ENCODE measurements at places on chromosomes 1 and 21.

GRCh38 chr1:196121181-196121580, 487.1 kb downstream of the KCNT2 start:
- DNase-seq, result no peak

DNA sequence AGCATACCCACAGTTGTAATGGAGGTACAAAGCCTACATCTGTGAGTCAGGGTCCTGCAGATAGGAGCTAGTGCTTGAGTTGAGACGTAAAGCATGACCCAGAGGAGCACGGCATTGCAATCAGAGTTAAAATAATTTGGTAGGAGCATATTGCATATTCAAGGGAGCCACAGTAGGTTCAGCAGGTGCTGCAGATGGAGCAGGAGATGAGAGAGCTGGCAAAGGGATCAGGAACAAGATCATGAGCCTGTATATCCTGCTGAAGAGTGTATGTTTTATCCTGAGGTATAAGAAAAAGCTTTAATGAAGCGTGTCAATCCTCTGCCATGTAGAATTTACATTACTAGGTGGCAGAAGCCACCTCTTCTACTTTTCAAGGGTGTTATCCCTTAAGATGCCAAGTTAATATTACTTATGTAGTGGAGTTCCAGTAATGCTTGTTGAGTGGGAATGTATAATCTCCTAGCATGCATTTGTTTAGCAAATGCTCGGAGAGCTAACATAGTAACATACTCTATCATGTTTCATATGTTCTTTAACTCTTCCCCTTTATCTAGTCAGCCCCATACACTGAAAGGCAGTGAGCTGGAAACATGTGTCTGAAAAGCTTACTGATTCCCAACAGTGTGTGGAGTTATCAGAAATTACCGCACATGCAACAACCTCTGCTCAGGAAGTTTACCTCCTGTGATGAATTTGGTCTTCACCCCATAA, 300.3 kb downstream of the GRIK1 start:
- no peak for DNase-seq

GRCh38 chr1:94281361-94282142, 44.2 kb upstream of the ARHGAP29 start:
- no peak for DNase-seq

DNA sequence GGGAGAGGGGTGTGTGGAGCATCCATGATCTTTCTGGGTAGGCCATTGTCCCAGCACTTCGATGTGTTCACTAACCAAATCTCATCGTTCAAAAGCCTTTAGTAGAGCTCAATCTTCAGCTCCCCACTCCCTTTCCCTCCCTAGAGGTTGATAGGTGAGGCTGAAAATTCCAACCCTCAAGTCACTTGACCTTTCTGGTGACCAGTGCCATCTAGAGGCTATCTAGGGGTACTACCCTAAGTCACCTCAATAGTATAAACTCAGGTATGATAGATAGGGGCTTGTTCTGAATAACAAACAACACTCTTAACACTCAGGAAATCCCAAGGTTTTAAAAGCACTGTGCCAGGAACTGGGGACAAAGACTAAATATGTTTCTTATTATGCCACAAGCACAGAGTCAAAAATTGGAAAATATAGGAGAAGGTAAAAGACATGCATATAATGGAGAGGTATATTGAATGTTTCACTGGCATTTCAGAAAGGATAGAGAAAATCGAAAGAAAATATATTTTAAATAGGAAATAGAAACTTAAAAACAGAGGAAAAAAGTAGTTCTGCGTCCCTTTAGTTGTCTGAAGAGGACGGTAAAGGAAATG, 42.9 kb upstream of the CD53 start:
- DNase-seq, result no peak

DNA sequence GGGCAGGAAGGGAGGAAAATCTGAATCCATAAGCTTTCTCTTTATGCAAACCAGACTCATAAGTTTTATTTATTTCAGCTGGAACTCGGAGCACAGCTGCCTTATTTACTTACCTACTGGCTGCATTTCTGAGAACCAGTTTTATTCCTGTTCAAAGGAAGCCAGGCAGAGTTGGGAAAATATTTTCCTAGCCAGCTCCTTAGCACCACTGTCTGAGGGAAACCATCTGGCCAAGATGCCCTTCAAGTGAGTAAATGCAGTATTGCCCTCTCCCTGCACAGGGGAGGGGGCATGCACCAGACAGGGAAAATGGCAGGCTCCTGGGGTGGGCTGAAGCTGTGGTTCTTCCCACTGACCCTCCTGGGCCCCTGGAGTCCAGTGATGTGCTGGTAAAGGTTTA, 28.9 kb upstream of the FMOD start:
- no peak for DNase-seq

- DNase-seq, result no peak
These were observed 4.5 kb downstream of the DESI2 start for GRCh38 chr1:244657421-244657820.

GRCh38 chr1:41622402-41622801, 137.9 kb upstream of the EDN2 start:
- DNase-seq, result no peak

GRCh38 chr1:207993477-207994445, 82.8 kb upstream of the CD34 start:
- DNase-seq, result no peak

GRCh38 chr1:200306944-200307754, 102.7 kb downstream of the ZNF281 start:
- DNase-seq, result no peak

DNA sequence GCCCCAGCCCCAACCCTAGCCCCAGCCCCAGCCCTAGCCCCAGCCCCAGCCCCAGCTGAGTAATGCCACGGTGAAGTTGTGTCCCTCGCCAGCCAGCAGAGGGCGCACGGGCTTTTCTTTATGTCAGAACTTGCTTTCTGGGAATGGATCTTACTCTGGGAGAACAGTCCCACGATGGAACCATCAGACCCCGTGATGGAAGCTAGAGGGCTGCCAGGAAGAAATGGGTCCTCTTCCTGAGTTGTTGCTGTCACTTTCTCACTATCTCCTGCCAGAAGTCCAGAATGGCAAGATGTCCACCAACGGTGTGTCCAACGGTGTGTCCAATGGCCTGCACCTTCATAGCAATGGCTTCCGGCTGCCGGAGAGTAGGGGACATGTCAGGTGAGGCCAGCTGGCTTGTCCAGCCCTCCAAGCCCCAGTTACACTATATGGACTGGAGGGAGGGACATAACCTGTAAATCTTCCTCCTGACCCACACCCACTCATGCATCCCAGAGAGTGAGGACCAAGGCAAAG, 25.1 kb upstream of the TMEM222 start:
- DNase-seq, result peak; percentile 32

- DNase-seq, result no peak
These were observed 18.9 kb upstream of the BTG2 start for GRCh38 chr1:203286161-203286984.

DNA sequence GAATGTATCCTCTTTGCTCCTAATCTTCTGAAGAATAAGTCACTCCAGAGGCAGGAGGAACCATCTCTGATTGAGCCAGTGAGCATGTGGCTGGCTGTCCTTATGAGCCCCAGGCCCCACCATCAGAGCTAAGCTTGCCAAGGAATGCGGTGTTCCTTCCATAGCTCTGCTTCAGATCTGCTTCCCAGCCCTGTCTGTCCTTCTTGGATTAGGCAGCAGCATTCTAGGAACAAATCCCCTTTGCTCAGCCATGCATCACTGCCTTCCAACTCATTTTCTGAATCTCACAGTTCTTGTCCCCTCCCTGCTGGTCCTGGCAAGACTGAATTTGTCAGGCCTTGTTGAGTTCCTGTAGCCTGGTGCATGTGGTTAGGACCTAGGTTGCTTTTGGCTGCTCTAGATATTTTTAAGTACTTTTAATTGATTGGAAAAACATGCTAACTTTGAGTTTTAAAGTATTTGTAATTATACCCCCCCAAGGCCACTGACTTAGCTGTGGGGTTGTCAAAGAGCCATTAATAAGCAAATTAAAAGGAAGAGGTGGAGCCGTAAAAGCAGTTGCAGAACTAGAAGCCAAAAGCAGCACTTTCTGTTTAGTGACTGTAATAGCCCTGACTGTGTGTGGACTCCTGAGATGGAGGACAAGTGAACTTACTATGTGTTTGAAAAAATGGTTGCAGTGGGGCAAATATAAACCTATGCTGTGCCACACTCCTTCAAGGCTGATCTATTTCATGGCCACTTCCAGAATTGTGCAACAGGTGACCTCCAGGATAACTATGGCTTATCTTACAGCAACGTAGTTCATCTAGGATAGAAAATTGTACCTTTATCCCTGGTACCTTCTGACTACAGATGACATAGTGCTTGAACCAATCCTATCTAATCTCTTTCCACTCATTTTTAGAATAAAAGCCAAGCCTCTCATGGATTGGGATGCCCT, 61.3 kb upstream of the BACH1 start:
- no peak for DNase-seq

- no peak for DNase-seq
These were observed 67.8 kb downstream of the RNF220 start for GRCh38 chr1:44472620-44473525.

DNA sequence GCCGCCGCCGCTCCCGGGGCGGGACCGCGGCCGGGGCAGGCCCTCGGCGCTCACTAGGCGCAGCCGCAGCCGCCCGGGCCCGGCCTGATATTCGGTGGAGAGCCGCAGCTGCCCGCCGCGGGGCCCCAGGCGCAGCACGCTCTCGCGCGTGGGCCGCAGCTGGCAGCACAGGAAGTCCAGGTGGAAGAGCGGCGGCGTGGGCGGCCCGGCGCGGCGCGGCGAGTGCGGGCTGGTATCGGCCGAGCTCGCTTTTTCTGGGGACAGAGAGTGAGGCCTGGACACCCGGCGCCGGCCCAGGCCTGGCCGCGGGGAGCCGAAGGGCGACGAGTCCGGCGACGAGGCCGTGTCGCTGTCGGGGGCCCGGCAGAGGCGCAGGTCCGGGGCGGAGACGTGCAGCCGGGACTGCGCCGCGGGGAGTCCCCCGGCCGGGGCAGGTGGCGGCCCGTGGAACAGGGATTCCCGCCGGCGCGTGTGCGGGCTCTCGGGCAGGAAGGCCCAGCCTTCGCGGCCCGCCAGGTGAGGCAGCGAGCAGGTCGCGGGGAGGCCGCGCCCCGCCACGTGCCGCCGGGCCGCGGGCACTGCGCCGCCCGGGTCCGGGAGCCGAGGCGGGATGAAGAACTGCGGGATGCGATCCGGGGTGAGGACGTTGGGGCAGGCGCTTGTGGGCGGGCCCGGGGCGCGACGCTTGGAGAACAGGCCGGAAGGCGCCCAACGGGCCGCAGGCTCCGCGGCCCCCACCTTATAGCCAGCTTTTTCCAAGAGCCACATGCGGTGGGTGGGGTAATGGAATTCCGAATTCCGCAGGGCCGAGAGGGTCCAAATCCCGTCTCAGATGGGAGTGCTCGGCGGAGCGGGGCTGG, 1.2 kb downstream of the C2CD4D start:
- no peak for DNase-seq

- peak; percentile 84 for DNase-seq
These were observed 71.4 kb downstream of the UCK2 start for GRCh38 chr1:165898837-165899236.

DNA sequence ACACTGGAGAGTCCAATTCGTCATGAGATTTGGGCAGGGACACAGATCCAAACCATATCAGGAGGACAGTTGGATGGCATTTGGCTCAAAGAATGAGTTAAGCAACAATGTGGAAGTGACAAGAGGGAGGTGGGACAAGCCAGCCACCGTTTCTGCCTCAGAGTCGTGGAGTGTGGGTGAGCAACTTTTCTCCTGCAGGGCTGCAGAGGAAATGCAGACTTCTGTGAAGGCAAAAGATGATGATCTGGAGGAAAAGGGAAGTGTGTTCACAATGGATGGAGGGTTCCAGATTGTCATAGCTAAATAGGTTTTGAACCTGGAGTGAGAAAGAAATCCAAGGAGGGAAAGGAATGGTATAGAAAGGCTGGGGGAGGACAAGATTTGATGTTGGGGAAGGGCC, 16.4 kb upstream of the KANK4 start:
- DNase-seq, result no peak

DNA sequence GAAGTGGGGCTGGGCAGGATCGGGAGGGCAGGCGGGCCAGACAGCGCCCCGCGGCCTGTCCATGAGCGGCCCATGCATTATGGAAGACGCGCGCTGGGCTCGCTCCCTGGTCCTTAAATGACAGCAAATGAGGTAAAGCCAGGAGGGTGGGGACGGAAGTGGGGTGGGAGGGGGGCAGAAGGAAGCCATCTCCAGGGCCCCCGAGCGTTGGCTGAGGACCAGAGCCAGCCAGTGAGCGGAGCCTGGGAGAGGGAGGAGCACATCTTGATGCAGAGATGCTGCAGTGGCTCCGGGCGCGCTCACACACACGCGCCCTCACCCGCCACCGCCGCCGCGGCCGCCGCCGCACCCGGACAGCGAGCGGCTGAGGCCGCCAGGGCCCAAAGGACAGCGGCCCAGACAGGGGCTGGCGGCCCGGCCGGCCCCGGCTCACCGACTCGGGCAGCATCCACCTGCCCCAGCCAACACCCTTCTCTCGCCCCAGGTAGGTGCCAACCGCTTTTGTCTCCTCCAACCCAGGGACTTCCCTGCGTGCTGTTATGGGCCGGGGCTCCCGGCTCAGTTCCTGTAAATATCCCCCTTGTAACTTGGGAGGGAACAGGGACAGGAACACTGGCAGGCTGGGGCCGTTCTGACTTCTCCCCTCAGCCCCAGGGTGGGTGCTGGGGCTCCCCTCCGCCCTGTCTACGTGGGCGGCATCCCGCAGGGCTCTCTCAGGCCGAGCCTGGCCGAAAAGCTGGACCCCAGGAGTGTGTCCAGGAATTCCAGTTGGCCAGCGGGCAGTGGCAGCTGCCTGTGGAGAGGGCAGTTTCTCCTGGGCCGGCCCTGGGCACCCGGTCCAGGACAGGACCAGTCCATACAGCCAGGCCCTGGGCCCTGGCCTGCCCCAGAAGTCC, at the start of gene CNTN2:
CNTN2 (plus strand) TSS at position 302 of the 896 bp plus-strand sequence. CDS start 9,974 bp downstream, outside the sequence.
- no peak for DNase-seq

- no peak for DNase-seq
These were observed 14.2 kb downstream of the MT1HL1 start for GRCh38 chr1:236990052-236990445.

DNA sequence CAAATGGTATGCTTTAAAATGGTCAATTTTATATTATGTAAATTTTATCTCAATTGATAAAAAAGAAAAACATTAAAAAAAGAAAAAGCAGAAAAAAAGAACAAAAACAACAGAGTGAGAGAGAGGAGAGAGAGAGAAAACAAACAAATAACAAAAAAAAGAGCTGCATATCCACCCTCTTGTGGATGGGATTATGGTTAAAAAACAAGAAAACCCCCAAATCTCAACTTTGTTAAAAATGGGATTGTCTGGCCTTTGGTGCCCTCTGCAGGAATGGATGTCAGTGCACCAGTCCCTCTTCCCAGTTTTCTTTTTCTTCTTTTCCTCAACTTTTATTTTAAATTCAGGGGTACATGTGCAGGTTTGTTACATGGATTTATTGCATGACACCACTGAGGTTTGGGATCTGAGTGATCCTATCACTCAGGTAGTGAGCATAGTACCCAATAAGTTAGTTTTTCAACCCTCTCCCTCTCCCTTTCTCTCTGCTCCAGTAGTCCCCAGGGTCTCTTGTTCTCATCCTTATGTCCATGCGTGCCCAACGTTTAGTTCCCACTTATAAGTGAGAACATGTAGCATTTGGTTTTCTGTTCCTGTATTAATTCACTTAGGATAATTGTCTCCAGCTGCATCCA, 28.1 kb downstream of the RNF187 start:
- DNase-seq, result peak; percentile 27

GRCh38 chr1:246219508-246220030, 287.5 kb downstream of the SMYD3 start:
- no peak for DNase-seq

Data from fibroblast of the conjunctiva (primary cell).